ENCODE measurements at places on chromosomes 7 and 10.

GRCh38 chr7:158399762-158400161 lies 187.9 kb downstream of the PTPRN2 start:
- DNase-seq: no peak

- DNase-seq: no peak
Measured at GRCh38 chr7:2518737-2519118, 846 bp upstream of the LFNG start.

DNA sequence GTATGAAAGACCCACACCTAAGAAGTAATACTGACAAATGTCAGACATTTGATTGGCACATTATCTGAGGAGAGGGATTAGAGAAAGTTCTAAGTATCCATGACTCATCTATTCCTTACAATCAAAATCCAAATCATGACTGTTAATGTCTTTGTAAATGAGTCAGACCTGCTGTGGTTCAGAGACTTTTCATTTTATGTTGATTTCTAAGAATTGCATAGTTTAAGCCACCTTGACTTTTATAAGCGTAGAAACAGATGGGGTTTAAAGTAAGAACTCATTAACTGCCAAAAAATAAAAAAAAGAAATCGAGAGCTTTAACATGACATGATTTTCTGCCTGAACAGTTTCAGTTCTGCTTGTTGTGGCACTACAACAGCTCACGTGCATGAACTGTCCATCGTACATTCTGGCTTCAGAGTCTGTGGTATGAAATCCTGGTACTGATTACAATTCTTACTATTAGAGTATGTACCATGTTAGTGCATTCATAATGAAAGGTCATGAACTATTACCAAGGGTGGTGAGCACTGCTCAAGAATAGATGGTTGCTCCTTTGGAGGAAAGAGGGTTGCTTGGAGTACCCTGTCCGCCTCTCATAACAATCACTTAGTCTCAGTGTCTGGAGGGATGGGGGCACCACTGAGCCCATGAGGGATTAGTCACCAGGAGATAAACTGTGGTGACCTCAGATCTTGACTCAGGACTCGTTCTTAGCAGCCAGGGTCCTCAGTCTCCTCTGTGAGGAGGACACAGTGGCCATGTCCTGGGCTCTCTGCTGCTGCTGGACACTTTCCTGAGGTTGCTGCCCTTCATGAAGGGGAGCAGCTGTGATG lies 42.2 kb downstream of the ACSM6 start:
- DNase-seq: peak; percentile 81

GRCh38 chr7:118250860-118251494 lies 26.5 kb downstream of the ANKRD7 start:
- DNase-seq: peak; percentile 9

DNA sequence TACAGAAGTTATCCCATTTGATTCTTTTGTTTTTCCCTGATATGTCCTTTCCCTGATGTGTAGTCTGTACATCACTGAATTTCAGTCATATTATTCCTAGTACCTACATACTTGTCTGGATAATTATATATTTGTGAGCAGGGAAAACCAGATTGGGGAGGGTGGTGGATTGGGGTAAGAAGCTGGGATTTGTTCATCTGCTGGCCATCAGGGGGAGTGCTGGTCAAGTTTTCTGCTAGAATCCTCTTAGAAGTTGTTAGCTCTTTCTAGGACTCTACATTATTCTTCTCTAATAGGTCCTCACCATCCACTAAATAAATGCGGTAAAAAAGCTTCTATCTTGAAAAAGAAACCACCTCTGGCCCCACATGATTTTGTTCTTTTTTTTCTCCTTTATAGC lies 232.7 kb upstream of the TAC1 start:
- no peak for DNase-seq

DNA sequence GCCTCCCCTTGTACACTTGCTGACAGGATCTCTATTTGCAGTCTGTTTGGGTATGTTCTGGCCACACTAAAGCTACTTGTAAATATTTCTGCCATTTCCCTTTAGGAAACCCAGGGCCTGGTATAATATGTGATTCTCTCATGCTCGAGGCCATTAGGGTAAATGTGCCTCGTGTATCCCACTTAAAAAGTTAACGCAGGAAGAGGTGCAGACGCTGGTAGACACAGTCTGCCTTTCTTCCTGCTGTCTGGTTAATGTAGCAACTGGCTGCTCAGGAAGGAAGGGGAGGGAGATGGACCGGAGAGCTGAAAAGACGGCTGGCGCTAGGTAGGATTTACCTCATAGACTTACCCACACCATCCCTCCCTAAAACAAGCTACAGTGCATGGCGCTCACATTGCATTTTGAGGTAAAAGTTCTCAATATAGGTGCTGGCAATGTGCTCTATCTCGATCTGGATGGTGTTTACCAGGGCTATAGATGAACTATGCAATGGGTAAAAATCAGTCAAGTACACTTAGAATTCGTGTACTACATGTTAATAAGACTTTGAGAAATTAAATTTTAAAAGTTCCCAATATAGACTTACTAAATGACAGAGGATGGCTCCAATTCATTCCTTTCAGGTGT lies 125.9 kb downstream of the JAZF1 start:
- DNase-seq: no peak

DNA sequence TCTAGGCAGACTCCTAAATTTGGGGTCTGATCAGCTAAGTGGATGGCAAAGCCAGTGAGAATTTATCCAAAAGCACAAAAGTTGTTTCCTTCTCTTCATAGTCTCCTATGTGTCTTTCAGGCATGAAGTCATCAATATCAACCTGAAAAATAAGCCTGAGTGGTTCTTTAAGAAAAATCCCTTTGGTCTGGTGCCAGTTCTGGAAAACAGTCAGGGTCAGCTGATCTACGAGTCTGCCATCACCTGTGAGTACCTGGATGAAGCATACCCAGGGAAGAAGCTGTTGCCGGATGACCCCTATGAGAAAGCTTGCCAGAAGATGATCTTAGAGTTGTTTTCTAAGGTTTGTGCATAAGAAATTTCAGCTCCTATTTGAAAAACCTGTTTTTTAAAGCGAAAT lies 4.8 kb downstream of the GSTO1 start:
- no peak for DNase-seq

DNA sequence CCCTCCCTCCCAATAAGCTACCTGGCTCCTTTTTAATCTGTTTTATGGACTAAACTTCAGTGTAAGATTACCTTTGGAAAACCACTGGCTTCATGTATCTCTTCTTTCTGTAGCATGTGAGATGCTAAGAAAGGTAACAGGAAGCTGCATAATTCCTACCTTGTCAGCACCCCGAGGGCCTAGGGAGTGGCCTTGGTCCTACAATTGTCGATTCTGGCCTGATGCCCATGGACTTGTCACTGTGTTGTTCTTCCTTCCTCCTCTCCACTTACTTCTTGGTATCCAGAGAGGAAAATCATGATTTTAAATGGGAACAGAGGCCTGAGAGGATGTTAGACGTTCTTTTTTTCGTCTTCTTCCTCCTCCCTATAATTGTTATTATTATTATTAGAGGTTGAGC lies 42.9 kb upstream of the PDZD8 start:
- DNase-seq: no peak

DNA sequence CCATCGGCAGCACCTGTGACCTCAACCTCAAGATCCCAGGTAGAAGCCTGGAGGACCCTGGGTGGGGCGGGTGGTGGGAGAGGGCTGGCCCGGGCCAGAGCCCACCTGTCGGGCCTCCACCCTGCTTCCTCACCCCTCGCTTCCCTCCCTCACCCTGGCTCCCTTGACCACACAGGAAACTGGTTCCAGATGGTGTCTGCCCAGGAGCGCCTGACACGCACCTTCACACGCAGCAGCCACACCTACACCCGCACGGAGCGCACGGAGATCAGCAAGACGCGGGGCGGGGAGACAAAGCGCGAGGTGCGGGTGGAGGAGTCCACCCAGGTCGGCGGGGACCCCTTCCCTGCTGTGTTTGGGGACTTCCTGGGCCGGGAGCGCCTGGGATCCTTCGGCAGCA lies 8.9 kb upstream of the ATP6V1F start:
- no peak for DNase-seq

GRCh38 chr7:30048582-30048981 lies 20.4 kb downstream of the PLEKHA8 start:
- no peak for DNase-seq

GRCh38 chr7:150370612-150371071 lies 2.0 kb downstream of the REPIN1 start:
- peak; percentile 62 for DNase-seq

Measured in astrocyte of the spinal cord (primary cell).